Pulmonary artery endothelial cell (primary cell): ENCODE measurements at places on chromosomes 5 and 9. TPM values are rescaled to one million over a fixed set of nuclear protein-coding genes. Genes with fewer than 3 reads are reported as not detected.

- no peak for DNase-seq
These were observed 59.9 kb downstream of the EFNA5 start for GRCh38 chr5:107610798-107611197.

- DNase-seq: no peak
These were observed 157.8 kb downstream of the FGF18 start for GRCh38 chr5:171577042-171577758.

GRCh38 chr9:116390303-116391228, 237.0 kb downstream of the PAPPA start:
- DNase-seq: no peak

DNA sequence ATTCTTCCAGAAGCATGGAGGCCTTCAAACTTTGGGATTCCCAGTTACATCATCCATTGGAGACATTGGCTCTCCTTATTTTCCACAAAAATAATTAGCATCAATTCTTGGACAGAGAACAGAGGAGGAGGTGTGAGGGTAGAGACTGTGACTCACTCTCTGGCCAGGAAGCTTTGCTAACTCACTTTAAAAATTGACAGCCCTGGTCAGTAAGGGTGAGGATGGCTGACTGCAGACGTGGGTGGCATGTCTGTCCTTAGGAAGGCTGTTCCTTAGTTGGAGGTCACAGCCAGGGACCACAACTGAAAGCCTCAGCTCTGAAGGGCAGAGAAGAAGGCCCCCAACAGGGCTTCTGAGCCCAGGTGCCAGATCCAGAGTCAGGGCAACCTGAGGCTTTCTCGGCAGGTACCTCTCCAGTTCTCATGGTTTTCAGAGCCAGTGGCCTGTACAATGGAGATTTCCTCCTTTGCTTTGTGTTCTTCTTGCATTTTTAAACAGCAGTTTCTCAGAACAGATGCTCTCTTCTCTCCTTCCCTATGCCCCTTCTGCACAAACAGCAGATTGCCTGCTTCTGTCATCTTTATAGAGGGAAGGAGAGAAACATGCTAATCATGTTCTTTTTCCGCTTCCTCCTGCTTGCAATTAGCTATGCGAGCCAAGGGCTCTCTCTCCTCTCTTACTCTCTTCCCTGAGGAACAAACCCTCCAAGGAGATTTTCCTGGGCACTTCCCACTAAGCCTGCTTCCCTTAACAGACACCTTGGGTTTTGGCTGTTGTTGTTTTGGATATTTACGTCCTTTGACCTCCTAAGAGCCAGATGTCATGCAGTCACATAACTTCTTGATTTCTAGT, 92.5 kb upstream of the ZNF366 start:
- DNase-seq: no peak

DNA sequence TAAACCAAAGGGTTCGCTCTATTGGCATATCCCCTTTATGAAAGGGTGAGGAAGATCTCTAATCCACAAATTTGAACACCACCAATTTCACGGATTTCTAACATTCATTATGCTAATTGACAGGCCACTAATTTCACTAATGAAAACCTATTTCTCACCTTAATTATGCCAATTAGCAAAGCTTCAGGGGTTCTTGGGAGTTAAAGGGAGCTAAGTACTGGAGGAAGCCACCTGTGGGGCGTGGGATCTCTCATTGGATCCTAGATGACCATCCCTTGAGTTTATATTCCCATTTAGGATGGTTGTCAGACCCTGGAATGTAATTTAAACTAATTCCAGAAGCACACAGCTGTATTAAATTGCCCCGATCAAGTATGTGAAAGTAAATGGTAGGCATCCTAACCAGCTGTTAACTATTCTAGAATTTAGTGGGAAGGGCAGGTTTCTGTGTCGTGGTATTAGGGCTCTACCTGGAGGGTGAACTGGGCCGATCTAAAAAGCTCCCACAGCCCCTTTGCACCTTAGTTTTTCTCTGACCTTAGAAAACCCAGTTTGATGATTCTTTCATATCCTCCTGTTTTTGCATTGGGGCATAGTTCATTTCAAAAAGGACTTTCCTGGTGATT, 77.1 kb downstream of the C9orf152 start:
- DNase-seq: no peak

DNA sequence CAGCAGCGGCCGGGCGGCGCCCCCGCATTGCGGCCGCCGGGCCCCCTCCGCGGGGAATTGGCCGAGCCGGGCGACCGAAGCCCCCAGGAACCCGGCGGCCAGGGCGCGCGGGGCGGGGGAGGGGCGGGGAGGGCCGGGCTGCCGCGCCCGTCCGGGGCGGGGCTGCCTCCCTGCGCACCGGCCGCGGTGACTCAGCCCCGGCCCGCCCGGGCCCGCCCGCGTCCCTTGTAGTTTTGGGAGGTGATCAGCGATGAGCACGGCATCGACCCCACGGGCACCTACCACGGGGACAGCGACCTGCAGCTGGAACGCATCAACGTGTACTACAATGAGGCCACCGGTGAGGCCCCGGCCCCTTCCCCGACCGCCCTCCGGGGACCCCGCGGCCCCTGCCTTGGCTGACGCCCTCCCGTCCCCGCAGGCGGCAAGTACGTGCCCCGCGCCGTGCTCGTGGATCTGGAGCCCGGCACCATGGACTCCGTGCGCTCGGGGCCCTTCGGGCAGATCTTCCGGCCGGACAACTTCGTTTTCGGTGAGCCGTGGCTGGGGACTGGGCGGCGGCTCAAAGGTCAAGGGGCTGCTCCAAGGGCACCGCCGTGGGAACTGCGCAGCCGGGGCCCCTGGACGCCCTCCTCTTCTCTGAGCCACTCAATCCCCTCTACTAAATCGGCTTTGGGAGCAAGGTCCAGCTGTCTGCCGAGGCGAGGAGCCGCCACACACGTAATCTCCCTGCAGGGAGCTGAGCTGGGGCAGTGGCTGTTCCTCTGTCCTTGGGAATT, 592 bp downstream of the TUBB4B start:
- no peak for DNase-seq

DNA sequence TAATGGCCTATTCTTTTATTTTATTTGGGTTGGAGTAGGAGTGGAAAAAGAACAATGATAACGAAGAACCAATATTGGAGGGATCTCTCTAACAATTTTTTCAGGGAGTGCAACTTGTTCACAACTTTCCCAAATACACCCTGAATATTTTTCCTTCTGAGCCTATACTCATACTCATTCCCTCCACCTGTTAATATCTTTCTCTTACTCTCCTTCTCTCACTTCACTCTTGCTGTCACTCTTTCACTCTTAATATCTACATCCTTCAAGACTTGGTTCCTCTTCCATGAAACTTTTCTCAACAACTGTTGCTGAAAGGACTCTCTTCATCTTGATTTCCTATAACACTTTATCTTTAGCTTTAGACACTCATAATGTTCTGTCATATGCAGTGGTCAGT, 39.0 kb upstream of the MYOT start:
- no peak for DNase-seq

- DNase-seq: no peak
These were observed 73.2 kb downstream of the ACER2 start for GRCh38 chr9:19481971-19482404.

DNA sequence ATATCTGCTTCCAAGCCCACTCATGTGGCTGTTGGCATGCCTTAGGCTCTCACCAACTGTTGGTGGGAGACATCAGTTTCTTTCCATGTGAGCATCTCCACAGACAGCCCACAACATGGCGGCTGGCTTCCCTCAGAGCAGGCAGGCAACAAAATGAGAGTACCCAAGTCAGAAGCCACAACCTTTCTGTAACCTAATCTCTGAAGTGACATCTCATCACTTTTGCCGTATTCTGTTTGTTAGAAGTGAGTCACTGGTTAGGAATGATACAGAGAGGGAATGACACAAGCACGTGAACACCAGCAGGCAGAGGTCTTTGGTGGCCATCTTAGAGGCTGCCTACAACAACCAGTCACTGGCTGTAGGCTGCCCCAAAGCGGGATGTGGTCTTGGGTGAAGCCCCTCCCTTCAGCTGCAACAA, 88.6 kb upstream of the RASGRF2 start:
- DNase-seq: no peak

DNA sequence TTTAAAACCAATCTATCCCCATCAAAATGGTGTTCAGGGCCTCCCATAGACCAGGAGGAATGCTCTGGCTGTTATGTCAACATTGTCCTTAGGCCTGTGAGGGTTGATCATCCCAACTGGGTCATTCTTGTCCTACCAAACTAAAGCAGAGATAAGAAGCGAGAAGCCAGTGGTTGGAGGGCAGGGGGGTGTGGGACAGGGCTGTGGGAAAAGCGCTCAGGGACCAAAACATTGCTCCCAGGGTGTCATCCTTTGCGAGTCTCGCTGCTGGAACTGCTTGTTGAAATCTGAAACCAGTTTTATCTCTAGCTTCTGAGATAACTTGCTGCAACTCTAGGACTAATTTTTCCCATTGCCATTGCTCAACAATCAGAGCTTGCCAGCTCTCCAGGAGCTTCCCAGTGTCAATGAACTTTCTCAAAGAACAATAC, 48.1 kb downstream of the SPATA31C2 start:
- DNase-seq: no peak

- DNase-seq: no peak
These were observed 17.6 kb upstream of the LCP2 start for GRCh38 chr5:170315154-170315553.

- peak; percentile 45 for DNase-seq
These were observed at the start of gene MSX2 for GRCh38 chr5:174724484-174725260. MSX2 (plus strand) TSS chr5:174724582; CDS start chr5:174724660, 78 bp downstream.

GRCh38 chr9:136990242-136990911, 1.8 kb upstream of the PAXX start:
- DNase-seq: no peak

GRCh38 chr9:122904466-122904822, 715 bp downstream of the RC3H2 start:
- DNase-seq: no peak

GRCh38 chr9:292915-293314, 78.2 kb downstream of the DOCK8 start:
- DNase-seq: no peak

- no peak for DNase-seq
These were observed 3.9 kb downstream of the RGS14 start for GRCh38 chr5:177361418-177362291.

DNA sequence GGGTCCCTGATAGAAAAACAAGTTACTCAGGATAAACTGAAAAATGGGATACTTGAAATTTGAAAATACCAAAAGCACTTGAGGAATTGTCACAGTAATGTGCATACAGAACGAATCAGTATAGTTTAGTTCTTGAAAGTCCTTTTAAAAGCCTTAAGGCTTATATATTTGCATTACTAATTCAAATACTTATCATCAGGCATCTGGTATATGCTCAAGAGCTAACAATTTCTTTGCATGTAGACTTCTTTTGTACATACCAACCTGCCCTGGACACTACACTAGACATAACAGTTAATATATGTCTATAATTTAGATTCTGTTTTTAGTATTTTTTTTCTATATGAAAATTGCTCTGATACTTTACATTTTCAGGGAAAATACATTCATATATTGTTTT, 43.2 kb downstream of the SMIM15 start:
- no peak for DNase-seq

DNA sequence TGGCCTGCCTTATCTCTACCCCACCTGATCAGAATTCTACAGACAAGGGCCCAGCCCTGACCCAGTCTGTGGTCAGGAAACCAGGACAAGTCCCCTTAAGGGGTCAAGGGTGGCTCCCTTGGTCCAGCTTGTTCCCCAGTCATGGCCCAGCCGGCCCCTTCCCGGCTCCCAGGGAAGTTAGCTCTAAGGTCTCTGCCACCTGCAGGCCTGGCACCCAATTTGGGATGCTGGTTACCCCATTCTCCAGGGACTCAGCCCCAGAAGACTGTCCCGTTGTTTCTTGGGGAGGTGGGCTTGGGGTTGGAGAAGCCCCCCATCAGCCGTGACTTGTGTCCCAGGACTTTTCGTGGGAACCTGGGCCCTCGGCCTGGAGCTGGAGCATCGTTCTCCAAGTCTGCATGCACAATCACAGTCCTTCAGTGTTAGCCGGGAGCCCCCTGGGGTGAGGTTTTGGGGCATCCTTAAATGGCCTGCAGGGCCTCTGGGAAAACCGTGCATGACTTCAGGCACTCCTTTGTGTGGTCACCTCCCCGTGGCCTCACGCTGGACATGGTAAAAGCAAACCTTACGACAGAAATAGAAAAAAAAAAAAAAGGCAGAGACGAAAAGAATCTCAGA, 150.8 kb upstream of the PHYKPL start:
- no peak for DNase-seq

BTNL3 gene
- not detected in 2 replicates for total RNA-seq

INSL6 gene
- not detected in 2 replicates for total RNA-seq

FBP2 gene
- not detected in 2 replicates for total RNA-seq

PARP8 gene
- 0.13 and 0.28 TPM in 2 replicates for total RNA-seq

LURAP1L gene
- total RNA-seq: 2.8 and 3.3 TPM in 2 replicates

ADAMTS12 gene
- 0.39 TPM in 1 of 2 replicates, not detected in the other for total RNA-seq

CBY3 gene
- total RNA-seq: 0.26 TPM in 1 of 2 replicates, not detected in the other

ADAMTS6 gene
- total RNA-seq: 73.1 and 117 TPM in 2 replicates

ZDHHC12 gene
- total RNA-seq: 34.8 and 35.6 TPM in 2 replicates

PCDHB13 gene
- total RNA-seq: 0.33 and 0.99 TPM in 2 replicates

C5orf46 gene
- 0.21 TPM in 1 of 2 replicates, not detected in the other for total RNA-seq
